ENCODE measurements at places on chromosomes 3 and 15. TPM values are rescaled to one million over a fixed set of nuclear protein-coding genes. Genes with fewer than 3 reads are reported as not detected.

DNA sequence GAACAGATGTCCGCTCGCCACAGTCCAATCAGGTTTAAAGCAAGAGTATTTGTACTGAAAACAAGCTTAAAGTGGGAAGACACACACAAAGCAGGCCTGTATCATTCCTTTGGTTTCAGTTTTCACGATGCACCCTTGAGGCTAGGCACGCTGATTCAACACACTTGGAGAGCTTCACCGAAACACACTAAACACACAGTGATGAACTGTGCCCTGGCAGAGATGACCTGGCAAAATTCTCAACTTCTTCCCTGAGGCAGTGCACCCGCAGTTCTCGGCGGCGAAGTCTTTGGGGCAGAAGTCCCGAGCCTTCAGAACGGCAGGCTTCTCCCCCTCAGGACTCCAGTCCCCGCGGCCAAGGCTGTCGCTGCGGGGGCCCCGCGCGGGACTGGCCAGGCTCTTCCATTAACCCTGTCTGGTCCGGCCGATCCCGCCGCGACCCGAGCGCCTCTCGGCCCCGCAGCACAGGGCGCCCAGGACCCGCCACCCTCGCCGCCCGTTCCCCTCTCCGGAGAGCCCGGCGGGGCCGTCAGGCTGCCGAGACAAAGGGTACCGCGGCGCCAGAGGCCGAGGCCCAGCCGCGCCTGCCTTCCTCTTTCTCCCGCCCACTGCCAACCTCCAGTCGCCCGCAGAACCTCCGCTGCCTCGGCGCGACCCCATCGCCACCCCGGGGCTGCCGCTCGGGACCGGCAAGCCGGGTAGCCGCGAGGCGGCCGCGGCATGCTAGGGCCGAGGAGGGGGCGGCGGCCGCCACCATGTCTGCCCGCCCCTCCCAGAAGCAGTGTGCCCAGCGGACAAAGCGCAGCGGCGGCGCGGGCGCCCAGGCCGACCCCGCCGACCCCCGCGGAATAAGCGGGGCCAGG lies 792 bp downstream of the GABPB1 start:
- DNase-seq = peak; percentile 68

DNA sequence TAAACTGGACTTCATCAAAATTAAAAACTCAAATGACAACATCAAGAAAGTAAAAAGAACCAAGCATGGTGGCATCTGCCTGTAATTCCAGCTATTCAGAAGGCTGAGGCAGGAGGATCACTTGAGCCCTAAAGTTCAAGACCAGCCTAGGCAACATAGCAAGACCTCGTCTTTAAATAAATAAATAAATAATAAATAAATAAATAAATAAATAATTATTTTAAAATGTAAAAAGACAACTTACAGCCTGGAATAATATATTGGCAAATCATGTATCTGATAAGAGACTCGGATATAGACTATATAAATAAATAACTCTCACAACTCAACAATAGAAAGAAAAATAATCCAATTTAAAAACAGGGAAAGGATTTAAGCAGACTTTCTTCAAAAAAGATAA lies 4.3 kb upstream of the PPARG start:
- no peak for DNase-seq

DNA sequence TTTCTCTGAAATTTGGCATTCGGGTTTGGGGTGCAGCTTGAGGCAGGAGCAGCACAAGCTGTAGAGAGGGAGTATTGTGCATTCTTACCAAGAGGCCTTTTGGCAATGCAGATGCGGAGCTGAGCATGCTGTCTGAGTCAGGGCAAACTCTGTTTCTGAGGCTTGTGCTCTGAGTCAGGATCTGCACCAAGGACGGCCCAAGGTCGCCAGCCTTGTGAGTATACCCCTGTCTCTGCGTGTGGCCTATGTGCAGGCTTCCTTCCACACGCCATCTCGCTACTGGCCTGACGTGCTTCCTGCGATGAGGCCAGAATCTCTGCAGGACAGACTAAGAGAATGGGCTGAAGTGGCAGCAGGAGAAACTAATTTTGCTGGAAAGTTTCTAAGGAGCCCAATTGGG lies 83.8 kb upstream of the ROPN1 start:
- no peak for DNase-seq

GRCh38 chr3:115062009-115062408 lies 85.1 kb downstream of the ZBTB20 start:
- DNase-seq = peak; percentile 55

DNA sequence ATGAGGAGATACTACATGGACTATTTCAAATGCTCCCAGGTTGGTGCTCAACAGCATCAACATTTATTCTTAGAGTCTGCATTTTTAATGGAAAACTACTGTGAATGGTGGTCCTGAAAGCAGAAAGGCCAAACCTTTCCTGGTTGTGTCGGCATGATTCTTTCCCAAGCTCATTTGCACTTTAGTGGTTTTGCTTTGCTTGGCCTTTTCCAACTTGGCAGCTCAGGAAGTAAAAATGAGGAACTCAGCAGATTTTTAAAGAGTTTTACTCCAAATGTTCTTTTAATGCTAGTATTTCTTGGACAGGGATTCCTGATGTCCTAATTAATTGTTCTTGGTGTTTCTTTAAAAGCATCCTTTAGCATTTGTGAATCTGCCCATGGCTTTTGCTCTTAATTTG lies 197.4 kb downstream of the SLC9A9 start:
- no peak for DNase-seq

DNA sequence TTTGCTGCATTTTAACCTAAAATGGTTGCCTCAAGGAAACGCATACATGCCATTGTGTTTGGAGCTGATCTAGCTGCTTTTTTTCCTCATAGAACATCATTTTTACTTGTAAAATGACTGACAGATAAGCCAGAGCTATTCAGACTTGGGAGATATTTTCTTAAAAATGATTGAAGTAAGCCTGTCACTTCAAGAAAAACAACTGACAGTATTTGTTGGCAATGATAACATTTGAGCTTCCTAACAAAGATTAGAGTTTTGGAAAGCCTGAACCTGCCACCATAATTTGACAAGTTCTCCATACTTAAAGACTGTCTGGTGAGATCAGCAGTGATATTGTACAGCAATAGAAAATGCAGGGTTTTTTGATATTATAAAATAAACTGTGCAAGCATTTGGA lies 27.6 kb upstream of the MRPL3 start:
- no peak for DNase-seq

GRCh38 chr15:84657748-84658079 lies 285 bp downstream of the NMB start:
- DNase-seq = no peak

GRCh38 chr3:119944091-119944490 lies 150.2 kb downstream of the GSK3B start:
- DNase-seq = no peak

DNA sequence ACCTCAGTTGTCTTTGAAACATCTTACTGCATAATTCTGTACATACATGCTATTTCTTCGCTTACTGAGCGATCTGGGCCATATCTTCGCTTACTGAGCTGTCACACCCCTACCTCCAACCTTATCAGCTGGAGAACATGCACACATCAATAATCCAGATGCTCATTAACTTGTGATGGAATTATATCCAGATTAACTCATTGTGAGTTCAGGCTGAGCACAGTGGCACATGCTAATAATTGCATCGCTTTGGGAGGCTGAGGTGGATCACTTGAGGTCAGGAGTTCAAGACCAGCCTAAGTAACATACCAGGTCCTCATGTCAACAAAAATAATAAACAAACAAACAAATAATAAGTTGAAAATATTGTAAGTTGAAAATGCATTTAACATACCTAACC lies 19.3 kb upstream of the ANXA2 start:
- no peak for DNase-seq

DNA sequence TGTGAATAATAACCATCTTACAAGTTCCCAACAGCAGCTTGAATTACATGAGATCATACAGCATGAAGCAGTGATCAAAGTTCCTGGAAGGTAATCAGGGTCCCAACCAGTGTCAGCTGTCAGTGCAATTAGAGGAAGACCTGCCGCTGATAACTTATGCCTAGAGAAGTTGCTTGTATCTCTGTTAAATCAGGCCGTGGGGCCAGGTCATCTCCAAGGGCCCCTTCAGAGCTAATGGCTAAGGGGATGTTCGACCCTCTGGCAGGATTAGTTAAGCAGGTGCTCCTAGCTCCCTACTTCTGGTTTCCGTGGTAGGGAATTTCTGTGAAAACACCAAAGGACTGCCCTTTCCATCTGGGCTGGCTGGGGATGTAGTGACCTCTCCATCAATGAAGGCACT lies 251.0 kb downstream of the FAM43A start:
- DNase-seq = no peak

- DNase-seq = peak; percentile 52
Observed at GRCh38 chr3:46930166-46930944, 46.2 kb downstream of the CCDC12 start.

DNA sequence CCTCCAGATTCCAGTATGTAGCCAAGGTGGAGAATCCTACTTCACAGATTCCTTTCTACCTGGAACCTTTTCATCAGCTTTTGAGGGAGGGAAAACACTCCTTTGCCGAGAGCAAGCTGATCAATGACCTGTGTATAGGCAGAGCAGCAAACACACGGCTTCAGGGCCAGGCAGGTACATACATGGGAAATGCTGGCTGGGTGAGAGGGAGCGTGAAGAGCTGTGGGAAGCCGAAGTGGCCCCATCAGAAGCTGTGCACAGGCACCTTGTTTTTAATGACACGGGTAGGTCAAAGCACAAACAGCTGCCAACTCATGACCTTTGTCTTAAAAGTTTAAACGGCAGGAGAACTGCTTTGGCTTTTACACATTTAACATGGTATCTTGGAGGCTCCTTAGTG lies 25.3 kb downstream of the STARD5 start:
- DNase-seq = no peak

GRCh38 chr3:107600780-107601179 lies 78.0 kb downstream of the BBX start:
- DNase-seq = no peak

DNA sequence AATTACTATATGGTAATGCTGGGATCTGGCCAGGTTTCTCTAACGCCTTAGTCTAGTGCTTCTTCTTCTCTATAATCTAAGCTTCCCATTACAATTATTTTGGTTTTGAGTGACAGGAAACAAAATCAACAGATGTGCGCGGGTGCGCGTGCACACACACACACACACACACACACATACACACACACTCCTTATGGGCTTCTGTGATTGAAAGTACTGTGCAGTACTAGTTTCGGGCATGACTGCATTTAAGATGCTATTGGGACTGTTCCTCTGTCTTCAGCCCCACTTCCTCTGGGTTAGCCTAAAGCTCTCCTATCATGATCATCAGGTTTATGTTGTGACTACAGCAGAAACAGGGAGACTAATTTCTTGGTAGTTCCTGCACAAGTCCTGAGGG lies 32.2 kb downstream of the EPHB1 start:
- DNase-seq = no peak

DNA sequence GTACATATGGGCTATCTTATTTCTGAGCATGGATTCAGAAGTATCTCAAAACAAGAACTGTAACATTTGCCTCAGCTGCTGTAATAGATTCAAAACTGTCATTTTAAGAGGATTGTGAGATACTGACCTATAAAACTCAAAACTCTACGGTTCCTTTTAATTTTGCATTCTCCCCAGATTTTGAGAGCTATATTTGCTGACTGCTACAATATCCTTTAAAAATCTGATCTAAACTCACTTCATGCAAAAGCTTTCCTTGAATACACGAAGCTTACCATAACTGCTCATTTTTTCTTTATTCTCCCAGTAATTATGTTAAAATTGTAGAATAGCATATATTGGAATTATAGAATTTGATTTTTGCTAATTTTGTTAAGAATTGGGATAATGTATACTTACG lies 158.7 kb upstream of the ROBO1 start:
- no peak for DNase-seq

- DNase-seq = no peak
Observed at GRCh38 chr15:51801391-51801835, 28.0 kb upstream of the TMOD3 start.

GRCh38 chr3:23808525-23808924 lies 2.8 kb downstream of the UBE2E1 start:
- DNase-seq = no peak

- no peak for DNase-seq
Observed at GRCh38 chr3:30299674-30300385, 306.6 kb upstream of the TGFBR2 start.

- no peak for DNase-seq
Observed at GRCh38 chr3:153958635-153959595, 162.3 kb upstream of the ARHGEF26 start.

- DNase-seq = no peak
Observed at GRCh38 chr3:190601622-190602021, 87.7 kb downstream of the IL1RAP start.

- DNase-seq = no peak
Observed at GRCh38 chr15:50071551-50072258, 47.3 kb downstream of the ATP8B4 start.

GRCh38 chr15:101276501-101277037 lies 716 bp downstream of the SELENOS start:
- no peak for DNase-seq

GRCh38 chr3:14319654-14320182 lies 82.7 kb upstream of the SLC6A6 start:
- no peak for DNase-seq

DNA sequence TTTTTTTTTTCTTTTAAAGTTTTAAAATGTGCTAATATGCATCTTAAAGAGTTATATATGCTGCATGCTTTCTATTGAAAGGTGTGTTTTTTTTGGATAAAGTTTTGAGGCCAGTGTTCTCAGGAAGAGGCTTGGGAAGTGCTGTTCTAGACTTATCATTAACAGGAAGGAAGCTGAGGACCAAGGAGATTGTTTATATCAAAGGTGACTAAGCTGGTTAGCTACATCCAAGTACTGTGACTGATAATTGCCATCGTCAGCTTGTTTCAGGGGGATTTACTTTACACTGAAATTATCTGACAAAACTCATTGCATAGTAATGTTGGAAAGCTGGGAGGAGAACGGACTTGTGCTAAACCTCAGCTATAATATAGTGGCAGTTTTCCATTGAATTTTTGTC lies 36.3 kb upstream of the UTS2B start:
- DNase-seq = no peak

GRCh38 chr15:68309024-68309423 lies 31.5 kb downstream of the FEM1B start:
- no peak for DNase-seq

- no peak for DNase-seq
Observed at GRCh38 chr3:138801792-138802191, 32.9 kb downstream of the PIK3CB start.

Gene STRIT1
- total RNA-seq = not detected

Gene KY
- 3.3 TPM for total RNA-seq

Gene SEMA6D
- 42.8 TPM for total RNA-seq

Gene SLC22A13
- 0.98 TPM for total RNA-seq

Gene PPP4R2
- total RNA-seq = 113 TPM

Gene DNAJA4
- total RNA-seq = 18.0 TPM

Gene RAB8B
- 69.4 TPM for total RNA-seq

Gene COL6A5
- total RNA-seq = not detected

Gene SHC4
- total RNA-seq = 74.2 TPM

Gene SNX33
- total RNA-seq = 33.2 TPM

Gene C3orf49
- total RNA-seq = not detected

Gene PP2D1
- total RNA-seq = not detected

Gene KBTBD12
- 1.1 TPM for total RNA-seq

Gene FAM81A
- total RNA-seq = 18.2 TPM

Gene NSUN3
- total RNA-seq = 14.0 TPM
